H7 (cell line): ENCODE measurements at places on chromosomes 2 and 18.

DNA sequence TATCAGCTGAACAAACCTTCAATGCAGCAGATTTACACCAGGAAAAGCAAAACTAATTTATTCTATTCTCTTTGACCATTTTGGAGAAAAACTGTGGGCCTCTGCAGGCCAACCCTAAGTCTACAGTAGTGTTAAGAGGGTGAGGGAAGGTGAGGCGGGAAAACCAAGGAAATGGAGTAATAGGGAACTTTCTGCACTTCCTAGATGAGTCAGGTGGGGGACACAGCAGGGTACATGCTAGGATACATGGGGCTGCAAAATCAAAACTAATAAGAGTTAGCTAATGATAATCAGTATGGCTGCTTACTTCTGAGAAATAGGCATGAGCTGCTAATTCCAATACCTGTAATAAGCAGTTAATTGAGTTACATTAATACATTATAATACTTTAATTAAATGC is 66.0 kb upstream of the PGAP1 start:
- no peak for DNase-seq

DNA sequence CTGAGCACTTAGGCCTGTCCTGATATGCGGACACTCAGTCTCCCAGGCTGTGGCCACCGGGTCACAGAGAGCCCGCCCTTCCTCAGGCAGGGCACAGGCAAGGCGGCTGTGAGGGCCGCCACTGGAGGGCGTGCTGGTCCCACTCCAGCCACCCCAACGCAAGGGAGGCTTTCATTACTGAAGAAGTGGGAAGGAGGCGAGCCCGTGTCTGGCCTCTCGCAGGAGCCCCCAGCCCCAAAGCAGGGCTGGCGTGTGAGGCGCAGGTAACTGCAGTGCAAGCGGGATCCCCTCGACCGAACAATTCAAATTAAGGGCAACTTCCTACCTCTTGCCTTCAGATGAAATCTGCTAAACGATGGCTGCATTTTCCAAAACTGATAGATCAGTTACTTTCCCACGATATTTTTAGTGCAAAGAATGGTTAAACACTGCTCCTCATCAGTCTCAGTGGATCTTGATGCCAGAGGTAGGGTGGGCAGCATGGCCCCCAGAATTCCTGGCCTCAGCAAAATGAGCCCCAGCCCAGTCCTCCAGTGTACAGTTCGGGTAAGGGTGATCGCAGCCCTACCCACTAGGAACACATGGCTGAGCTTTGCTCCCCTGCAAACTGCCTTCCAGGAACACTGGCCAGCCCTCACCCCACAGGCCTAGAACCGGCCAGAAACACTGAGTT is 97.2 kb downstream of the SEPTIN10 start:
- DNase-seq, result peak; percentile 98

DNA sequence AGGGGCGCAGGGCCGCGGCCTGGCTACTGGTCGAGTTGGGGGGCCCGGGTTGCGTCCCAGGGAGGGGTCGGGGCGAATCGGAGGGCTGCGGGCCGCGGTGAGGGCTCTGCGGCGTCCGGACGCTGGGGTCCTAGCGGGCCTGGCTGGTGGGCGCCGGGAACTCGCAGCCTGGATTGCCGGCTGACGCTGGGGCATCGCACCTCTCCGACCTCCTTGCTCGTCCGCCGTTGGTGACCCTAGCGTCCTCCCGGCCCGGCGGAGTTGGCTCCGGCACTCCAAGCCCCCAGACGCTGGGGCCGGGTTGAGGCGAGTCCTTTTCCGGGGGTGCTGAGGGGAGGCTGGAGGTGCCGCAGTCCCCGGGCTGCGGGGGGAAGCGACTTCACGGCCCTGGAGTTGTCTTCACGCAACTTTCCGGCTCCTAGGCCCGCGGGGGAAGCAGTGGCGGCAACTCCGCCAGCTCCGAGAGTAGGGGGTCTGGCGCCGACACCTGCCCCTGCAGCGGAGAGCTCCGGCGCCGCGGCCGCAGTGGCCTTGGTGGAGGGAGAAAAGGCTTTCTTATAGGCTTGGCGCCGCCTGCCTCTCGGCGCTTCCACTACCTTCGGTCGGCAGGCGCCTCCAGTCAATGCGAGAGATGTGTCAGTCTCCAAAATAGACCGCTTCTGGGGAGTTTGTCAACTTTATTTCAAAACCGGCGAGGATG is 70.3 kb downstream of the HAUS1 start:
- DNase-seq, result peak; percentile 82

DNA sequence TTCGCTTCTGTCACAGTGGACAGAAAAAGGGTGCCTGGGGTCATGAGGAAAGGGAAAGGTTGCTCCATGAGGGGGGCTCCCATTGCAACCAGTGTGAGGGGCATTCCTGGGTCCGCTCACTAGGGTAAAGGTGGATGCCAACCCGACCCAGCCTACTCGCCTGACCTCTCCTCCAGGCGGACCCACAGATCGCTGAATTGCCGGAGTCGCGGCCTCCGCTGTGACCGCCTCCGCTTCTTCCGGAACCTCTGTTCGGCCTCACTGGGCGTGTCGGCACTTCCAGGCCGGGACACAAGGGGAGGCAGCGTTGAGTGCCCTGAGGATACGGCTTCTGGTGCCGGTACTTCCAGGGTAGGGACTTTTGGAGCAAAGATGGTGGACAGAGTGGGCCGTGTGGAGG is 57.1 kb downstream of the TRABD2A start:
- no peak for DNase-seq

DNA sequence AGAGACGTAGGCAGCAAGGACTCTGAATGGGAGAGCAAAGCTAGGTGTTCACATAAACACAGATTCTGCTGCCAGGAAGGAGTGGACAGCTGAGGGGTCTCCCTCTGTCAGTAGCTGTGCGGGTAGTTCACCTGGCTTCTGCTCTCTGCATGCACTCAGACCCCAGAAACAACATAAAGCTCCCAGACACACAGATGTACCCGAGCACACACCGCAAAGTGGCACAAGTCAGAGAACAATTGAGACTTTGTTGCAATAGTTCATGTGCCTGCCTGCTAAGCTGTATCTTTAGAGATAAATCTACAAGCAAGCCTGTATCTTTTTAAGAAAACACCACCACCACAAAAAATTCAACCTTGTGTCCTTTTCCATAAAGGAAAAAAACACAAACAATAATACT is 420.0 kb upstream of the ST6GAL2 start:
- DNase-seq, result no peak

DNA sequence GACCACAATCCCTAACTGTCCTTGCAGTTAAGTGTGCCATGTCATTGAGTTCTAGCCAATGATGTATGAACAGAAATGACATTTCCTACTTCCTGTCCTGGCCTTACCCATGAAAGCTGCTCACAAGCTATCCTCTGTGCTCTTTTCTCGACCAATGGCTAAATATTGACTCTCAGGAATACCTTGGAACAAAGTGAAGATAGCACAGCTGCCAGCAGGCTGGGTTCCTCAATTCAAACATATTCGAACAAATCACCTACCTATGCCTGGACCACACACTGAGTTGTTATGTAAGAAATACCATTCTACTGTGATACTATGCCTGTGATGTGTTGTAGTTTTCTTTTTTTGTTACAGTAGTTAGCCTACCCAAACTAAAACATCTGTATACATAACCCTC is 65.1 kb downstream of the GAREM1 start:
- no peak for DNase-seq

DNA sequence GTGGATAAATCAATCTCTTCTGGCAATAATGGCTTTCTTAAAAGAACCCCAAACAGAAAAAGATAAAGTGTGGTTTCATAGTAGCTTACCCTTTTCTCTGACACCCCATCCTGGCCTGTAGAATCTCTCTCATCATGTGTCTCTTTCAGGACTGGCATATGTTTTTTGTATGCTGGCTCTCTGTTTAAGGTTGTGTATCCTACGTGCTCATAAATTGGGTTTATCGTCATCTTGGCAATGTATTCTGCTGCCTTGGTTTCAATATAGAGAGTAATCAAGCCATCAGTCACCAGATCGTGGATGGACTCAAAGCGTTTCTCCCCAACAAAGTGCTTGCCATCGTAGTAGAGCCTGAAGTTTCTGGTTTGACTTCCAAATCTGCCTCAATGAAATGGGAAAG is 113.5 kb upstream of the CHRNA1 start:
- no peak for DNase-seq

- no peak for DNase-seq
Measured at GRCh38 chr2:128607911-128608506, 289.3 kb upstream of the HS6ST1 start.

DNA sequence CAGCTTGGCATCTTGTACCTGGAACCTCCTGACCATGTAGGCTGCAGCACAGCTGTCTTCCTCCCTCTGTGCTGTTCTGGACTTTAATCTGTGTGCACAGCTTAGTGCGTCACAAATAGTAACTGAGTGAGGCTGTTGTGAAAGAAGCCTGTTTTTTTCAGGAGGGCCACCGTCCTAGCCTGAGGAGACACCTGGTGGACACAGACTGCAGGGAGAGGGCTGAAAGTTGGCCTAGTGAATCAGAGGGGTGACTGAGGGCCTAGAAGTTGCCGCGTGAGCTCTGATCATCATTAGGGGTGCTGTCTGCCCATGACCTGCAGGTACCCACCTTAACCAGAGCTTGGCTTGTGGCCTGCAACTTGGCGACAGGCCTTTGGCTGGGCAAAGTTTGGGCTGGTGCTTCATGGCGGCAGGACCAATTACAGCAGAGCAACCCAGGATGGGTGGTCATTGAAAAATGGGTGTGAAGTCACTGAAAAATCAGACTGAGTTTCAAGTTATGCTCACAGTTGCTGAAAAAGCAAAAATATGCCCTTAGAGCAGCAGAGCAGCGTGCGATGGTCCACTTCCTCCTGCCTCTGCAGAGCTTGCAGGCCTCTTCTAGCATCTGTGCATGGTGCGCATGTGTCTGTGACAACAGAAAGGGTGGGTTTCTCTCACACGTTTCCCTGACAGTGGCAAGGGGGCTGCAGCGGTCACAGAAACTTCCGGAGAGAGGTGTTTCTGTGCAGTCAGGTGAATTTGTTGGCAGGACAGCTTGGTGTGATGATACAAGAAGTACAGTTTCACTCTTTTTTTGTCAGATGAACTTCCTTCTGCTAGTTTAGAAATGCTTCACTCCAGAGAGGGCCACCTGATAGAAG is 9.6 kb downstream of the GDF7 start:
- DNase-seq, result peak; percentile 53

- no peak for DNase-seq
Measured at GRCh38 chr2:138209009-138209408, 244.7 kb downstream of the HNMT start.

DNA sequence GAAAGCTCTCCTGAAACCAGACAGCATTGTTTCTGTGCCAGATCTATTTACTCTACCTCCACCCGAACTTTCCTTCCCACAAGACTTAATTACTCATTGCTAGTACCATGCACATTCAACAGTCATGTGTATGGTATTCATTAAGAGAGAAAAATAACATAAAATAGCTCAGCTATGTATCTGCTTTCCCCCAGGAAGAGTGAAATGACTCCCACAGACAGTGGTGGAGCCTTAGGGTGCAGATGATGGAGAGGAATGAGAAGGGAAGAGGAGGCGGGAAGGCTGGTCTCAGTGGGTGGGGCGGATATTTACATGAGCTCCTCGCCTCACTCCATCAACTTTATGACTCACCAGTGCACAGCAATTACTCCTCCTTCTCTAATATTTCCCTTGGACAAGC is 724.5 kb downstream of the EPHA4 start:
- DNase-seq, result no peak

DNA sequence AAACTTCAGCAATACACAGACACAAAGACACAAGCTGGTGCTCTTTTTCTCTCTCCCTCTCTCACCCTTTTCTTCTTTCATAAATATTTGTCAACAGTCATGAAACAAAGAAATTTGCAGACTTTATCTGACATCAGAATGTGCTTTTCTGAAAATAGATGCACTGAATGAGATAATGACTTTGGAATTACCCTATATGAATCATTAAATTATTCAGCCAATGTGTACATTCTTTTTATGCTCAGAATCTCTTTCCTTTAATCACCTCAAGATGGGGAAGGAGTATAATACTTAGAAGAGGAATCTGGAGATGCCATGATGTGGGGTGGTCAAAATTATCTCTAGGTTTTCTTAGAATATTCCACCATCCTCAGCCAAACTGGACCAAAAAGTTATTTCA is 289.9 kb downstream of the LRRTM1 start:
- no peak for DNase-seq

- no peak for DNase-seq
Measured at GRCh38 chr2:209526561-209526960, 102.7 kb downstream of the MAP2 start.

DNA sequence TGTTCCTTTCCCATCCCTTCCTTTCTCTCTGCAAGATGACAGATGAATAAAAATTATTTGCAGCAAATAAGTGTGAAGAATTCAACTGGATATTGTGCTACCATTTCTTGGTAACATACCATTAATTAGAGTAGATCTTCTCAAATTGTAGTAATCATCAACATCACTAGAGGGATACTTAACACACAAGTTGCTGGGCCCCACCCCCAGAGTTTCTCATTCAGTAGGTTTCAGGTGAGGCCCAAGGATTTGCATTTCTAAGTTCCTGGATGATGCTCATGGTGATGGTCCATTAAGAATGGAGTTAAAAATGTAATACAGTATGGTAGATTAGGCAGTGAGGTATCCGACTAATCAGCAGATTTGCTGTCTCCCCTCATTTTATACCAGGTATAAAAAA is 594.0 kb downstream of the ERBB4 start:
- no peak for DNase-seq

DNA sequence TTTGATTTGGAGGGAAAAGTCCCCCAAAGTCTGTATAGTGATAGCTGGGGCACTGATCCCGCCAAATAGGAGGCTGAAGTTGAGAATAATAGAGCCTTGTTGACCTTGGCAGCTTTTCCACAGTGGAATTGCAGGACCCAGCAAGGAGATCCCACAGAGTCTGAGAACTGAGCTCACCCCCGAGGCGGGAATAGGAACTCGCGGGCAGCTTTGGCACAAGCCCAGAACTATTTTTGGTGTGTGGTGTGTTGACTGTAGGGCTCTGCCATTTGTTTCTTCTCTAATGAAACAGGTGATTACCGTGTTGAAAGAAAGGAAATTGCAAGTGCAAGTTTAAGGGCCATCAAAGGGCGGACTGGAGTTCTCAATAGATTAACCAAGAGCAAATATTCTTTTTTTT is 34.0 kb downstream of the SH3RF3 start:
- no peak for DNase-seq

- no peak for DNase-seq
Measured at GRCh38 chr2:202115479-202115971, 42.5 kb downstream of the KIAA2012 start.

DNA sequence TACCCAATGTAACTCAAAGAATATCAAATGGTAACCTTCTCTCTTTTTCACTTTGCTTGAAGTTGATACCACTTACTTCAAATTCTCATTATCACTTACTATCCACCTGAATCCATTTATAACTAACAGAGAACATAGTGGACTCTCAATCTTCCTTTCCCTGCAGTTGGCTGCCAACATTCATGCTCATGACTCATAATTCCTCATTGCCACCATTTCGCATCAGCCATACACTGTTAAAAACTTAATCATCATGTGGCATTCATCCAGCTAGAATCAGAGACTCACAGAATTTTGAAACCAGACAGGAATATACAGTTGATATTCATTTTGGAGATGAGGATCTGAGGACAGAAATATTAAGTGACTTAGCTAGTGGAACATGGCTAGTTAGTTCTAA is 56.8 kb downstream of the SLC4A10 start:
- no peak for DNase-seq

GRCh38 chr2:39128919-39129391 is 8.1 kb upstream of the SOS1 start:
- DNase-seq, result no peak
